Activated T-cell treated with anti-CD3 and anti-CD28 coated beads, Interleukin-2, amount 50 U/mL, for 1 hour (primary cell): ENCODE measurements at places on chromosomes 4 and X.

GRCh38 chr4:1469607-1470392, 63.6 kb upstream of the NKX1-1 start:
- DNase-seq = no peak

- no peak for DNase-seq
These were observed 155.0 kb upstream of the ANKRD50 start for GRCh38 chr4:124867536-124867935.

GRCh38 chrX:153909024-153909979, 4.8 kb downstream of the AVPR2 start:
- DNase-seq = no peak

- no peak for DNase-seq
These were observed 8.7 kb downstream of the CITED1 start for GRCh38 chrX:72296991-72297390.

DNA sequence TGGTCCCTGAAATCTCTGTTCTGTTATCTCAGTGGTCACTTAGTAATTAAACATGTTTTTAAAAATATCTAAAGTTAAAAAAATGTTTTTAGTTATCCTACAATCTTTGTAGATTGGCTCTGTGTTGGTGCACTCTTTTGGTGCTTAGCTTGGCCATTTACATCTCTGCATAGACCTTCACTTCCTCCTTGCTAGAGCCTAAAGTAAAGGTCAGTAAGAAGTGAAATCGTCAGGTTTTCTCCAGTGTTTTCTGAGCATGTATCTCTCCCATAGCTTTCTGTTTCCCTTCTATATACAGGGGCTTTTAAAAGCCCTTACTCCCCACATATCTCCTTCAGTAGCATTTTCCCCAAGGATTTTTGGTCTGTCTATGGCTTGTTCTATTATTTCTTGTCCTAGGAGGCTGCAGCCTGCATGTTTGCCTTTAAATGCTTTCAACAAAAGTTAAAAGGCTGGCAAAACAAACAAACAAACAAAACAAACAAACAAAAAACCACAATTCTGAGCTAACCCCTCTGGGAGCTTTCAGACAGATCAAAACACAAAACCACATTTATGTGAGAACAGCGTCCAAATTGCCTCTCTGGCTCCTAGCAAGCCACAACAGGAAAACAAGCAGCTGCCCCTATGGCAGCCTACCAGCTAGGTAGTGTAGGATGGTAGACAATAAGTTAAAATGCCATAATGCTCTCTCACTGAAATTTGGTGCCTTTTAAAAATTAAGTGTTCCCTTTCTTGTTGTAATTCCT, 27.3 kb upstream of the GPRASP2 start:
- DNase-seq = no peak

GRCh38 chr4:79682801-79683530, 274.9 kb upstream of the GK2 start:
- no peak for DNase-seq

DNA sequence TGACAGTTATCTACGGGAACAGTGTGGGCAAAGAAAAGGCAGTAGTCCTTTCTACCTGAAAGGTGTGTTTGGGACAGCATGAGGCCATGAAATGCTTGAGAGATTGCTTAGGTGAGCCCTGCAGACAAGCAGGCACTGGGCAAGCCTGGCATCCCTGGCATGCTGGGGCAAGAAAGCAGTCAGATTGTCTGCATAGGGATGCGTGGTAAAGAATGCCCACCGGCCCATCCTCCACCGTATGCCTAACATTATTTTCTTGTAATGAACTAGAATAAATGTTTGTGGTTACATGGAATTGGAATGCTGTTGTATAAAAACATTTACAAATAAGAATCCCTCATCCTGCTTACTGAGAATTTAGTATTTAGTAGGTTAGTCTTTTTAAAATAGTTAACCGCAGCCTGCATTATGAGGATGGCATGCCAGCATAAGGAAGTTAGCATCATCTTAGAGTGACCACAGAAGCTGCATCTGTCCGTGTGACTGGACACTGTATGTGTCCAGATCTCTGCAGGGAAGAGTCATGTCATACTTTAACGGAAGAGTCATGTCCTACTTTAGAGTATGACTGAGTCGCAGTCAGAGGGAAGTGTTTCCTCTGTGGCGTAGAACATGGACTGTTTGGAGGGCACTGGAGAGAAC, 18.9 kb downstream of the ZBTB49 start:
- DNase-seq = no peak

DNA sequence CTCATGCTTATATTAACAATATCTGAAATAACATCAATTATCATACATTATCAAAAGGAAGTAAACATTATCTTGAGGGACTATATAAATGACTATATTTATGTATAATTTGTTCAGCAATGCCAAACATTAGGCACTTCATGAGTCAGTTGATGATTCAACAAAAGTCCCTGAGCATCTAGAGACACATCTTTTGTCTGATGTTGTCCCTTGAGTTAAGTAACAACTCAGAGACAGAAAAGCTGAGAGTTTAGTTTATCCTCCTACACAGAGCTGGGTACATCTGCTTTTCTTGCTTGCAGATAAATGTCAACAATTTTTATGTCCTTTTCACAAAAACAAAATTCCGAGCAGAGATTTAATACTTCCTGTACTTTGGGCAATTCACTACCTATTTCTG, 311.1 kb downstream of the INPP4B start:
- no peak for DNase-seq

- no peak for DNase-seq
These were observed 18.3 kb downstream of the SORBS2 start for GRCh38 chr4:185793716-185794115.

GRCh38 chr4:154421618-154422017, 70.0 kb downstream of the DCHS2 start:
- no peak for DNase-seq

DNA sequence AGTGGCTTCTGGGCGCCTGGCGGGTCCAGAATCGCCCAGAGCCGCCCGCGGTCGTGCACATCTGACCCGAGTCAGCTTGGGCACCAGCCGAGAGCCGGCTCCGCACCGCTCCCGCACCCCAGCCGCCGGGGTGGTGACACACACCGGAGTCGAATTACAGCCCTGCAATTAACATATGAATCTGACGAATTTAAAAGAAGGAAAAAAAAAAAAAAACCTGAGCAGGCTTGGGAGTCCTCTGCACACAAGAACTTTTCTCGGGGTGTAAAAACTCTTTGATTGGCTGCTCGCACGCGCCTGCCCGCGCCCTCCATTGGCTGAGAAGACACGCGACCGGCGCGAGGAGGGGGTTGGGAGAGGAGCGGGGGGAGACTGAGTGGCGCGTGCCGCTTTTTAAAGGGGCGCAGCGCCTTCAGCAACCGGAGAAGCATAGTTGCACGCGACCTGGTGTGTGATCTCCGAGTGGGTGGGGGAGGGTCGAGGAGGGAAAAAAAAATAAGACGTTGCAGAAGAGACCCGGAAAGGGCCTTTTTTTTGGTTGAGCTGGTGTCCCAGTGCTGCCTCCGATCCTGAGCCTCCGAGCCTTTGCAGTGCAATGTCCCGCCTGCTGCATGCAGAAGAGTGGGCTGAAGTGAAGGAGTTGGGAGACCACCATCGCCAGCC, at the start of gene ATOH1:
Gene ATOH1, plus strand, starts transcription at position 422 of the 663 bp plus-strand sequence. Its CDS starts 174 bp downstream, at position 596.
- DNase-seq = no peak

DNA sequence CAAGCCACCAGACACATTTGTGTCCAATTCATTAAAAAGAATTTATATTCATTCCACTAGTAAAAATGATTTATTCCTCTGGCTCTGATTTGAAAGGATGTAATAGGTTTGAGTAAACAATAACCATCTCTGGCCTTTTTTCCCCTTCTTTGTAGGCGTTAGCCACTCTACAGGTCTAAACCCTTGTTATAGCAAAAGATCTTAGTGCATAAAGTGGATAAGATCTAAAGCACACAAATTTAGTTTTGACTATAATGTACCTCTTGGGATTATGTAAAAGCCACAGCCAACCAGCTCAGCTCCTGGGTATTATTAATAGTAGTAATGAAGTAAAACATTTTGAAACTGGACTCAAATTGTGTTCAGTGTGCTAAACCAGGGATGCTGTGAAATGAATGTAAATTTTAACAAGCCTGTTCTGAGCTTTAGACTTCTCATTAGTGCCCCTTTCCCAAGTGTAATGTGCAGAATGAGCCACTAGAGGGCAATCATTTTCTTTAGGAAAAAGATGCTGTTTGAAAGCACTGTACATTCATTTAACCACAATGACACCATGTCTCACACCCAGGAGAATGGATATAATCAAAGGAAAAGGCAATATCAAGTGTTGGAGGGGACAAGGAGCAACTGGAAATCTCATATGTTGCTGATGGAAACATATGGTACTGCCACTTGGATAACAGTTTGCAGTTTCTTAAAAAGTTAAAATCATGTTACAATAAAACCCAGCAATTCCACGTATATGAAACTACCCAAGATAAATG, 69.7 kb downstream of the KLHL8 start:
- DNase-seq = no peak

- no peak for DNase-seq
These were observed 909.4 kb downstream of the FSTL5 start for GRCh38 chr4:161254375-161254774.

DNA sequence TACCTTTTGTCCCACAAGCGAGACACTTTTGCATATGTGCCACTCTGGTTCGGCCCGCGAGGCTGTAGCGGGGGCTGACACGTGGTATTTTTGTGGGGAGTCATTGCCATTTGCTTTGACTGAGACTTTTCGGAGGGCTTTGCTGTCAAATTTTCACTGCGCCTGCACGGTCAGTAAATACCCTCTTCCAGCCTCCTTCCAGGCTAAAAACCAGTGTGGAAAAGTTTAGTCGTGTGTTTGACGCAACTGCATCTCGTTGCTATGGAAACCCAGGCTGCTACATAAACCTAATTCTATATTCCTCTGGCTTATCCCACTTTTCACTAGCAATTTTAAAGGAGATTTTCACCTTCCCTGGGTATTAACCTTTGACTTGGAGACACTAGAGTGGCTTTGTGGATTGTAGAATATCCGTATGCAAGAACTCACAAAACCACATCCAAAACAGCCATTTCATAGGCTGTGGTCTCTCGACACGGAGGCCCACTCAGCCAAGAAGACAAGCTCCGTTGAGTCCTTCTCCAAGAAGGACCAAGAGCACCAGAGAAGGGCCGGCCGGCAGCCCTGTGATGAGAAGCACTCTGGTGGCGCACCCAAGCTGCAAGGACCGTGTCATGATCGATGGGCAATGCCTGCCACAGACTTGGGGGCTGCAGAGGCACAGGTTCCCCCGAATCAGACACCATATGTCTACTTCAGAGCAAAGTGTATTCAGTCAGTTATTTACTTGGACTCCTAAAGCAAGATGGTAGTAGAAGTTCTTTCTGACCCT, 38.4 kb upstream of the ENPP6 start:
- DNase-seq = no peak

DNA sequence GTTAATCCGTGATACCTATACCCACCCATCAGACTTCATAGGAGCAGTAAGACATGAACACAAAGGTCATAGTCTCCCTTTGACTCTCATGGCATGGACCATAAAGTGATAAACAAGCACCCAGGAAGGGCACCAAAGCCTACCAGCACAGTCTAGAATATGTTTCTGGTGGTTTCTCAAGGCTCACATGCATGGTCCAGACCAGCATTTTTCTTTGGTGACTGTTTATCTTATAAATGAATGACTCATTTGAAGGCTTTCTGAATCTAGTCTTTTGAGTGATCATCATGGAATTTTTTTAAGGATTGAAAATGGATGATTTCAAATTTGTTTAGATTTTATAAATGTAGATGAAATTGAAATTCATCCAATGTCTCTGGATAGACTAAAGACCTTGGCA, 32.0 kb upstream of the AMELX start:
- no peak for DNase-seq

DNA sequence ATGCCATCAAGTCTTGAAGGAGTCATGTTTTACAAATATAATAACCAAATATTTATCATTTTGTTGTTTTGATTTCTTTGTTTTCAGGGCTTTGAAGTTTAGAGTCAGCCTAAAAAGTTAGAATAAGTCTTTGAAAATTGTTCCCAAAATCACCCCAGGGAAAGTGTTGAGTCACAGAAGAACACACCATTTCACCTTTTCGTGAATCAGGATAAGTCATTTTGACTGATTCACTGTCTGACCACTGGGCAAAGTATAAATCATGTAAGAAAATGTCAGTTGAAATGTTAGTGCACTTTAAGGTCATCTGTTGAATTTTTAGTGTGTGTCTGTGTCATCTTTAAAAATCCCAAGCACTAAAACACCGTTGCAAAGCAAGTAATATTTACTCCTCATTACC, 1320.1 kb downstream of the RPA4 start:
- no peak for DNase-seq

DNA sequence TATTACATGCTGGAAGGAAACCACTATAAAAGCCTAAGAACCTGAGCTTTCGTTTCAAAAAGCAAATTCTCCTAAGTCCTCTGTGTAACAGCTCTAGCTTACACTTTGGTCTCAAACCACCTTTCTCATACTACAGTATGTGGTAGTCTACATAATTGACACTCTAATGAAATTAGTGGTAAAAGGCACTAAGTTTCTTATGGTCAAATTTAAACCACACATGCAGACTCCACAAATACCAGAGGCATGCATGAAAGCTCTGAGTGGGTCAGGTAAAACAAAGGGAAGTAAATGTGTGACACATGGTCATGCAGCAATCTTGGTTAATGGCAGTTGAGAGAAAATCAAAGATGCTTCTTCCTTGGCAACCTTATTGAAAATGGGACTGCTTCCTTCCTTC, 187.8 kb downstream of the CCNG2 start:
- no peak for DNase-seq

- DNase-seq = no peak
These were observed 119.3 kb downstream of the ZNF330 start for GRCh38 chr4:141339966-141340365.

DNA sequence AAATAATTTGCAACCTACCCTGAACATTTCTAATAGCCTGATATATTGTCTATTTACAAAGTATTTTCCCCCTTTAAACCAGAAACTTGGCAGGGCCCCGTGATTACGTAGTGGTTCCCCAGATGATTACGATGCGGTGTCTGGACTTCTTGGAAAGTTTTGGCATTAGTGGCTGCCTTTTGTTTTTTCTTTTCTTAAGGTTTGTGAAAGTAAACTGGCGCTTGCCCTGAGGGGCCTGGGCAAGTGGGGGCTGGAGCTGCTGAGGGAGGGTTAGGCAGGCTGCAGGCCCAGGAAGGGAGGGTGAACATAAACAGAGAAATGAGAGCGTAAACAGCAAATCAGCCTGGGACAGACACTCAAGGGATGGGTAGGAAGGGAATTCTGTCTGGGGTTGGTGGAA, 123.6 kb upstream of the MSX1 start:
- DNase-seq = no peak

DNA sequence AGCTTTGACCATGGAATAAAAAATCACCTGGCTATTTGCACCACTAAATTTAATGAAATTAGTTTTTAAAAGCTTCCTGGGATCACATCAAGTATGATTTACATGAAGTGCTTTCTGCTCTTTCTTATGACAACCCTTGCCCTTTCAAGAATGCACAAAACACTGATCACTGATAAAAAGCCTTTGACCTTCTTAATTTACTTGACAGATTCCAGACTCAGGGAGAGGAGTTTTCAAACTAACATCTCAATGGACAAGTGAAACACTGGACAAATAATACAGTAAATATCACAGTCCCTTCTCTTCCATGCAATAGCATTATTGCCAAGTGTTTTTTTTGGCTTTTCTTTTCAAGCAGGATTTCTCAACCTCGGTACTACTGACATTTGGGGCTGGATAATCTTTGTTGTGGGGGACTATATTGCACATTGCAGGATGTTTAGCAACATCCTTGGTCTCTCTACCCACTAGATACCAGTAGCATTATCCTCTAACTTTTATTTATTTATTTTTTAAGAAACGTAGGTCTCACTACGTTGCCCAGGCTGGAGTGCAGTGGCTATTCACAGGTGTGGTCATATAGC, 86.3 kb downstream of the ZNF827 start:
- no peak for DNase-seq
